Myocyte (in vitro differentiated cells): ENCODE measurements at places on chromosomes 1 and 21. TPM values are rescaled to one million over a fixed set of nuclear protein-coding genes. Genes with fewer than 3 reads are reported as not detected.

TAF5L gene
- total RNA-seq: 11.9 and 12.9 TPM in 2 replicates

RNF186 gene
- total RNA-seq: not detected in 2 replicates

KRTAP19-5 gene
- total RNA-seq: not detected in 2 replicates

ERG gene
- total RNA-seq: 1.4 TPM in 1 of 2 replicates, not detected in the other

C1orf94 gene
- total RNA-seq: not detected in 2 replicates

GIPC2 gene
- total RNA-seq: 2.2 and 2.3 TPM in 2 replicates

CD247 gene
- 0.21 TPM in 1 of 2 replicates, not detected in the other for total RNA-seq

IGSF3 gene
- 3.8 and 4.2 TPM in 2 replicates for total RNA-seq

CFAP141 gene
- not detected in 2 replicates for total RNA-seq

CSRP1 gene
- total RNA-seq: 184 and 198 TPM in 2 replicates

KCNJ15 gene
- 12.0 and 14.8 TPM in 2 replicates for total RNA-seq

RNF115 gene
- 22.7 and 30.4 TPM in 2 replicates for total RNA-seq

FAM110D gene
- not detected in 2 replicates for total RNA-seq

PDC gene
- total RNA-seq: not detected in 2 replicates

ADORA3 gene
- total RNA-seq: not detected in 2 replicates

SPRR2E gene
- total RNA-seq: not detected in 2 replicates

TAL1 gene
- total RNA-seq: not detected in 2 replicates

LTN1 gene
- total RNA-seq: 19.9 and 23.9 TPM in 2 replicates

KIF26B gene
- total RNA-seq: 0.83 and 1.6 TPM in 2 replicates

AMY2A gene
- not detected in 2 replicates for total RNA-seq

S100A4 gene
- total RNA-seq: 757 and 902 TPM in 2 replicates
